ENCODE measurements at places on chromosomes 11 and 22.

DNA sequence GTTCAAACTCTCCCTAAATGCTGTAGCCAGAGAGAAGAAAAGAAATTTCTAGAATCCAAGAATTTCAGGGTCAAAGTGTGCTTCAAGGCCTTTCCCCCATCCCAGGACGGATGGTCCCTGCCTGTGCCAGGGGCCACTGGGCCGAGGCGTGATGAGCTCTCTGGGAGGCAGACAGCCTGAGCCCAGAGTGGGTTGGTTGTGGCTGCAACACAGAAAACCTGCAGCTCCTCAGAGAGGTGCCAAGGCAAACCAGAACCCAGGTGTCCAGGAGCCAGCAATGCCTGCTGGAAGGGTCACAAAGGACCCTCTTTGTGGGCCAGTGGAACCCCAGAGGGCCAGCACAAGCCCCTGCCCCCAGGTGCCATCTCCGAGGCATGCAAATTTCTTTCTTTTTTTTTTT, 2.6 kb upstream of the APOL6 start:
- no peak for DNase-seq

DNA sequence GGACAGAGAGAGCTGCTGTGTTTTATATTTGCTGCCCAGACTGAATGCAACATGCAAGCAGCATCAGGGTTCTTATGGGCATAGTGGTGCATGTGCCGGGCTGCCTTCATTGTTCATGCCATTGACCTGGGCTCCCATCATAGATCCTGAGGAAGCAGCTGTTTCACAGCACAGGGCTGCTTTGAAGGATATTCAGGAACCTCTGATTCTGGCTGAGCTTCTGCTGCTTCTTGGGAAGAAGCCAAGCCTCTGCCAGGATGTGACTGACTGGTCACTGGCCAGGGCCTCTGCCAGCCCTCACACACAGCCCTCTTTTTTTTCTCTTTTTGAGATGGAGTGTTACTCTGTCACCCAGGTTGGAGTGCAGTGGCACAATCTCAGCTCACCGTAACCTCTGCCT, 43.3 kb downstream of the CYB5R2 start:
- no peak for DNase-seq

DNA sequence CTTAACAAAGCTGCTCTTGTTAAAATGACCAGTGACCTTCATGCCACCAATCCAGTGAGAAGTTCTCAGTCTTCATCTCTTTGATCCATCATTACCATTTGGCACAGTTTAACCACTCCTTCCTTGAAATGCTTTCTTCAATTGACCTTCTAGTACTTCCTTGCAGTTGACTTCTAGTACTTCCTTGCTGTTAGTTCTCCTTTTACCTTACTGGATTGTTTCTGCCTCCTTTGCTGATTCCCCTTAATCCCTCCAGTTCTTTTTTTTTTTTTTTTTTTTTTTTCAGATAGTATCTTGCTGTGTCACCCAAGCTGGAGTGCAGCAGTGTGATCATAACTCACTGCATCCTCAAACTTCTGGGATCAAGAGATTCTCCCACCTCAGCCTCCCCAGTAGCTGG, 66.0 kb upstream of the HORMAD2 start:
- DNase-seq, result no peak

- DNase-seq, result no peak
Observed at GRCh38 chr11:11016943-11017342, 159.1 kb upstream of the ZBED5 start.

- no peak for DNase-seq
Observed at GRCh38 chr11:22491555-22492225, 133.9 kb downstream of the FANCF start.

DNA sequence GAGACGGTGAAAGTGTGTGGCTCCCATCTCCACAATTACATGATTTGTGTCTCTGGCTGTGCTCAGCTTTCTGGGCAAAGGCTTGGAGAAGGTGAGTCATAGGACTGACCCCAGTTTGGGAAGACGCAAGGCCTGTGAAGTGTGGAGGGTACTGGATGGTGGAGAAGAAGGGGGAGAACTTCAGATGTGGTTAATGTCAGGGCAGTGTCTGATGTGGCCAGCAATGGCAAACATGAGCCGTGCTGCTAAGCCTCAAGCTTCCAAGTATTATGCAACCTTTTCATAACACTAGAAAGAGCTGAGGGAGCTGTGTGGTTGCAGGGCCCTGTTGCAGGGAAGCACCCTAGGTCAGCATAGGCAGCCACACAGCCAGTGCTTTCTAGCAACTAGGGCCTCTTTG, 110.9 kb downstream of the NTM start:
- no peak for DNase-seq

DNA sequence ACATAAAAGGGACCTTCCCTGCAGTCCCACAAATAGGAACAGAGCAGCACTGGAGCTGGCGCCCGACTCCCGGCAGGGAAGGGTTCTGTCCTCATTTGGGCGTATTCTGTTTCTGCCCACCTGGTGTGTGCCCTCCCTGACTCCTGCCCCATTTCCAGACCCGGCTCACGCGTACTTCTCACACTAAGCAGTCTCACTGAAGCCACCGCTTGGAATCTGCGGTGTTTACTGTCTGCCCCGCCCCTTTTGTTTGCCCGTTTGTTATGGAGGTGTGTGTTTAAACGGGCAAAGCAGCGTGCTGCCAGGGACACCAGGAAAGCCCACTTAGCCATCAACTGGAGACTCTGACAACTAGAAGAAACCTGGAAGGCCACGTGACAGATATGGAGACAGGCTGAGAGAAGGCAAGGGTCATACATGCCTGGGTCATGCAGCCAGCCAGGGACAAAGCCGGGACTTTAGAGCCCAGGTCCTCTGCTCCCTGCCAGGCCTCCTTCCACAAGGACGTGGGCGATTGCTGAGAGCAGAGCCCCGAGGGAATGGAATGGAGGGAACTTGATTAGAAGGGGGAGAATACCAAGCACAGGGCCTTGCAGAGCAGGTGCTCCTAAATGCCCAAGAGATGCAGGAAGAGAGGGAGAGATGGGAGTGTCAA, 8.7 kb upstream of the EFCAB6 start:
- no peak for DNase-seq
